ENCODE measurements at places on chromosomes 12 and 14.
A peak's percentile ranks its signal among the peaks of the same experiment; 100 is the strongest.

DNA sequence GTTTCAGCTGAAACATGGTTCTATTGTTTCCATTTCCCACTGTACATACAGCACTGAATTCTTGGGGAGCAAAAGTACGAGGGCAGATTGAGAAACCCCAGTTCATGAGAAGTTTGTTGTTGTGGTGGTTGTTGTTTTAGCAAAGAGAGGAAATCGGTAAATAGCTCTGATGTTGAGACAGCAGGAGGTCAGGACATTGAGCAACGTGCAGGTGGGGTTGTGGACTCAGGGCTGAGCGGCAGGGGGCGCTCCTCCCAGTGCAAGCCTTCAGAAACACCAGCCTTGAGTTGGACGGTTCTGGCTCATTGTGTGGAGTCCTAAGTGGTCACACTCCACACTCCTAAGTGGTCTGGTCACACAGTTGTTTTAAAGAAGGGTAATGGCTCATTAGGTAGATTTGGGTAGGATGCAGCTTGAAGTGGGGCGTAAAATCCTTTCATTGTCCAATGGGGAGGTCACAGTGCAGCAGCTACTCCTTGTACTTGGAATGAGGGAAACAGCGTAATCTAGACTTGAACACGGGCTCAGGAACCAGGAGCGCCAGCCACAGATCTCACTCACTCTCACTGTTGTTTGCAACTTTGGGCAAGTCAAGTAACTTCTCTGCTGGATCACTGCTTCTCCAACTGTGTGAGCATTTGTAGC lies 14.5 kb upstream of the PWP1 start:
- DNase-seq, result peak; percentile 35

- peak; percentile 77 for DNase-seq
Measured at GRCh38 chr14:67680121-67680602, 5.7 kb upstream of the VTI1B start.

DNA sequence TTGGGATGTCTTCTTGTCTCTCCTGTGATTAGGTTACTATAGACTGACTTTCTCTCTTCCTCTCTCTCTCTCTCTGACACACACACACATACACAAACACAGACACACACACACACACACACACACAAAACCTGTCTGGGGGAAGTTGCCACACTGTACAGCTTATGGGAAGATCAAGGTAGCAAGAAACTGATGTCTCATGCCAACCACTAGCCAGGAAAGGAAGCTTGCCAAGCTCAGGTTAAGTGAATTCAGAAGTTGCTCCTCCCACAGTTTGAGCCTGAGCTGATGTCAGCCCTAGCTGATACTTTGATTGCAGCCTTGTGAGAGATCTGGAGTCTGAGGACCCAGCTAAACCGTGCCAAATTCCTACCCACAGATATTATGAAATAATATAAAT lies 67.1 kb downstream of the PPFIA2 start:
- DNase-seq, result peak; percentile 74

- peak; percentile 90 for DNase-seq
Measured at GRCh38 chr14:88765130-88765529, 27.6 kb downstream of the EML5 start.

DNA sequence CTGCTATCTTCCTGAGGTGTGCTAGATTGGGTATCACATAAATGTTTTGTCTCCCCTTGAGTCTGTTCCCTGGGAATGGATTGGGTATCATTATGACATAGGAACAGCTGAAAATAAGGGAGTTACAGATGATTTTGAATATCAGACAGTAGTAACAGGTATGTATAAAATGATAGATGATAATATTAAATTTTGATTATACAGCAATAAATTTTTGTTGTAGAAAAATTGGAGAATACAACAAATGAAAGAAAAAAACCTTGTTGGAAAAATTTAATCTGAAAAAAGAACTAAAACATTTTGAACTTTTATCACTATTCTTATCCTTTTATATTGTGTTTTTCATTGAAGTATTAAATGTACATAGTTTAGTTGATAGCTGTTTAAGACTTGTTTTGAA lies 43.2 kb downstream of the FBXO34 start:
- no peak for DNase-seq

DNA sequence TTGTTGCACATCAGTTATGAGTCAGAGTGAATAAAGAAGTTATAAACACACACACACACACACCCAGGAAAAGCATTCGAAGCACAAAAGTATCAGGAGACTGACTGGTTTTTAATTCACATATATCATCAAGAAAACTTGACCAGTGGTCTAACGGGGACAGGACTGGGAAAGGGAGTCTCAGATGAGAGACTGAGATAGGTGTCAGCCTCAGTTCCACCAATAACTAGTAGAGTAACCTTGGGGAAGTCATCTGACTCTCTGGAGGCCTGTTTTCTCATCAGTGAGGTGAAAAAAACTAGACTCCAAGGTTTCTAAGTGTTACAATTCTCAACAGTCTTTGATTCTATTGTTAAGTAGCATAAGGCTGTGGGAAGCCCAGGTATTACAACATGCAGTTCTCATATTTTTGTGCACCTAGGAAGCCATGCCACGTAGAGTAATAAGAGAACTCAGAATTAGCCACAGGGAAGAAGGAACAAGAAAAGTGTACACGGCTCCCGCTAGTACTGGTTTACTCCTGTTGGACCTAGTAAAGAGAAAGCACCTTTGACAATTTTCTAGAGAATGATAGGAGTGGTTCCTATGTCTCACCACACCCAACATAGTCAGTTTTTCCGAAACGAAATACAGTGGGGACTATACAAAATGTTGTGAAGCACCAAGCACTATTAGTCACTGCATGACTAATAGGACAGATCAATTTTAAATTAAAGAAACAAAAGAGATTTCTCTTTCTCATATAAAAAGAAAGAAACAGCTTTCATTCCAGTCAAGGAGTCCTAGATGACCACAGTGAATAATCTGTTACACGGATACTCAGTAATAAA lies 5.0 kb downstream of the PPTC7 start:
- peak; percentile 88 for DNase-seq

GRCh38 chr12:117120787-117121186 lies 21.6 kb upstream of the TESC start:
- no peak for DNase-seq

GRCh38 chr12:52223406-52224039 lies 9.5 kb upstream of the KRT7 start:
- no peak for DNase-seq

GRCh38 chr14:89571491-89571890 lies 154.5 kb upstream of the FOXN3 start:
- DNase-seq, result no peak

- no peak for DNase-seq
Measured at GRCh38 chr14:85195872-85196477, 334.0 kb upstream of the FLRT2 start.

DNA sequence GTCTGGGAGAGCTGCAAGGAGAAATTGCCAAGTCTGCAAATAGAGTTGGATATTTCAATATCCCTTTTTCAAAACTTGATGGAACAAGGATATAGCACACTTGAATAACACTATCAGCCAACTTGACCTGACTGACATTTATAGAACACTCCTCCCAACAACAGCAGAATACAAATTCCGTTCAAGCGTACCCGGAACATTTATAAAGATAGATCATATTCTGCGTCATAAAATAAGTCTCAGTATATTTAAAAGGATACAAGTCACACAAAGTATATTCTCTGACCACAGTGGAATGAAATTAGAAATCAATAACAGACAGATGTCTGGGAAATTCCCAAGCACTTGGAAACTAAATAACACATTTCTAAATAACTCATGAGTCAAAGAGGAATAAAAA lies 29.0 kb upstream of the MEG3 start:
- no peak for DNase-seq

DNA sequence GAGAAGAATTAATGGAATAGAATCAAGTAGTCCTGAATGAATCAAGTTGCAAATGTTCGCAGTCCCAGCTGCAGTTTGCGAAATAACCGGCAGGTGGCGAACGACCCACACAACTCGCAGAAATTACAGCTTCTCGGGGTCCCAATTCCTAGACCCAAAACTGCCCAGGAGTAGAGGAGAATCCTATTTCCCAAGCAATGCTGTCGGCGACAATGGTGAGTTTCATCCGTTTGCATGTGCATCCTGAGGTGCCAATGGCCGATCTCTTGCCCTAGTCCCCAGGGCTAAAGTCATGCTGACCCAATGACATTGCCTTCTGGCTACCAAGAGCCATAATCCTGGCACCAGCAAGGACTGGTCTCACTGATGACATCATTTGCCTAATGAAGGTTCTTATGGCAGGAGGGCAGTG lies 8.5 kb upstream of the ASCL1 start:
- peak; percentile 13 for DNase-seq

DNA sequence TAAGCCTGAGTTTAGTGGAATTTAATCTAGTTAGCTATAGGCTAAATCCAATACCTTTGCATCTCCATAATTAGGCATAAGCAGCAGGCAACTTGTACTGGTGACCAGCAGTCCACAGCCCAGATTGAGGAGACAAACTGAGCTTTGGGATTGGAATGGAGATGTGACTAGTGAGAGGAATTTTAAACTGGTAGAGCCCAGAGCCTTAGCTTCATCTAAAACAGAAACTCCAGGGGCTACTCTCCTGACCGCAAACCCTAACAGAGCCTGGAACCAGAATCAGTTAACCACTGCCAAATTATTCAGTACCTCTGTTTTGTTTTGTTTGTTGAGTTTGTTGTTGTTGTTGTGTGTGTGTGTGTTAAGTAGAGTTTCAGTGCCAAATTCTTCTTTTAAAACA lies 53.2 kb downstream of the TSPAN19 start:
- DNase-seq, result no peak

GRCh38 chr12:14614704-14615121 lies 47.0 kb upstream of the PLBD1 start:
- no peak for DNase-seq

- DNase-seq, result peak; percentile 3
Measured at GRCh38 chr12:39230086-39230485, 212.8 kb downstream of the KIF21A start.

DNA sequence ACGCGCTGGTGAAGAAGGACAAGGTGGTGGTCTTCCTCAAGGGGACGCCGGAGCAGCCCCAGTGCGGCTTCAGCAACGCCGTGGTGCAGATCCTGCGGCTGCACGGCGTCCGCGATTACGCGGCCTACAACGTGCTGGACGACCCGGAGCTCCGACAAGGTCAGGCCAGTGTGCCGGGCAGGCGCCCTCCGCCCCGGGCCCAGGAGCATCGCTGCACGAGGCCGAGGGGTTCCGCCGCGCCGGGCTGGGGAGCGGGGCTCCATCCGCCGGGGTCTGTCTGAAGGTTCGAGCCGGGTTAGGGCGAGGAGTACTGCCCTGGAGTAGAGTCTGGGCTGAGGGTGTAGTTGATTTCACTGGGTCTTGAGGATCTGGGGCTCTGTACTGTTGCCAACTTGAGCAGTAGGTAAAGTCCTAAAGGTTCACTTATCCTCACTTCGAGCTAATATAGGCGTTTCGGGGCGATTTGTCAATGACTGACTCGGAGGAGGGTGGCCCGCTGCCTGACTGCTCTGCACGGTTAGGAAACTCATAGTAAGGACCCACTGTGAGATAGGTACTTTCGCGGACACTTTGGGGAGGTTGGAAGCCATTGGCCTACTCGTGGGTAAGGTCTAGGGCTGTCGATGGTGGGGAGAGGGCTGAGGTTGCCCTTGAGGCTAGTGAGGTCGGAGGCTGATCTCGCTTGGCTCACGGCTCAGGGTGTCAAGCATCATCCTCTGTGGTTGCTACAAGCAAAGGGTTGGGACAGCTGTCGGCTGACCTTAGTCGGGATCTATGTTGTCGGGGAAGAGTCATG lies 574 bp downstream of the GLRX5 start:
- DNase-seq, result no peak

- DNase-seq, result no peak
Measured at GRCh38 chr12:90298289-90298948, 589.8 kb upstream of the ATP2B1 start.

GRCh38 chr12:8145754-8146441 lies 10.9 kb upstream of the ZNF705A start:
- peak; percentile 82 for DNase-seq

DNA sequence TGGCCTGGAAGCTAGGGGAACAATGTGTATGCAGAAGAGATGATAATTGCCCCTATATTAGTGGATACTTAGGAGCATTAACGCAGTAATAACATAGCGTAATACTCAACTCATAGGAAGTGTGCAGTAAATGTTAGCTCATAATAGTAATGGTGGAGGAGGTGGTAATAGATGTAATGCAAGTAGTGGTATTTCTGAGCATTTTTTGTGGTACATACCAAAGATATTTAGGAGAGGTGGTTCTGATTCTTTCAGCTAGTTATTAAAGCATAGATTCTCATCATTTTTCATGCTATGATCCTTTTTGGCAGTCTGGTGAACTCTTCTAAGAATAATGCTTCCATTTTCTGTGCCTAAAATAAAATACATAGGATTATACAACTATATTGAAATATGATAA lies 233.1 kb downstream of the PTPRO start:
- DNase-seq, result no peak

GRCh38 chr14:38065106-38065762 lies 142.5 kb upstream of the SSTR1 start:
- DNase-seq, result no peak

- no peak for DNase-seq
Measured at GRCh38 chr14:37417151-37417550, 177.9 kb downstream of the FOXA1 start.

- DNase-seq, result peak; percentile 51
Measured at GRCh38 chr12:50765095-50765911, 1.4 kb downstream of the ATF1 start.

DNA sequence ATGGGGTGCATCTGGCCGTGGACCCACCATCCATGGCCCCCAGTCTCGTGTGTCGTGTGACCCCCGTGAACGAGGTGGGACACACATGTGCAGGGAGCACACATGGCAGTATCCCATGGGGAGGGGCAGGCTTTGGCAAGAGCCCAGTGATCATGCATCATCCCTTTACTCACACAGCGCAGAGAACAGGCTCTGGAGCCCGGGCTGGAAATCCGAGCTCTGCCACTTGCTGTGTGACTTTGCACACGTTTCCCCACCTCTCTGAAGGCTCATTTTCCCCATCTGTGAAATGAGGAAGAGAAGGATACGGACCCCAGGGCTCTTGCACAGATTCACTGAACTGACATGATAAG lies 119.9 kb downstream of the PHETA1 start:
- DNase-seq, result no peak

DNA sequence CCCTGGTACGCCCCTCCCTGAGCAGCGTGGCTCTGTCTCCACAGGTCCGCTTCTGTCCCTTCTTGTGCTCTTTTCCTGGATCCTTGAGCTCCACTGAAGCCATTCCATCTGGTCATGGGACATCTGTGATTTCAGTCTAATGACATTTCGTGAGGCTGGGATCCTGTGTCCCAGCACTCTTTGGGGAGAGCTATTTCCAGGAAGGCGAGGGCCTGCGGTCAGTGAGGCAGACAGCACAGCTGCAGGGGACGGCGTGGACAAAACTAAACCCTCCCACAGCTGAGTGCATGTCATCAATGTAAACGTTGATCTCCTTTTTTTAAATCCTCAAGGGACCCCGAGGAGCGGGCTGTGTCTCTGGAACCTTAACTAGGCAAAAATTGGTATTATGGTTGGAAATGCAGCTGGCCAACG lies 127.7 kb downstream of the DACT1 start:
- DNase-seq, result no peak

DNA sequence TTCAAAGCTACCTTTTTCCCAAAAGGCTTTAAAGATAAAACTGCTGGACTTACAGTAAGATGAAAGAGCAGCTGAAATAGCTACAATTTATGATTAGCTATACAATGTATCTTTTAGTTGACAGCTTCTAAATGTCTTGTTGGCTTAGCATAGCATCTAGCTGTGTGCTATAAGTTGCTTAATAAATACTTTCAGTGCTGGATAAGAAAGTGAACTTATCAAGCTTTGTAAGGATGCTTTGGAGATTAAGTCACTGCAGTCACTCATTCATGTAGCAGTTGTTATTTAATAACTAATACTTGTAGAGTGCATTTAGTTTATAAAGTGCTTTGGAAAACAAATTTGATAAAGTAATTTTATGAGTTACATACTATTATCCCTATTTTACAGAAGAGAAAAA lies 14.6 kb downstream of the CFAP54 start:
- DNase-seq, result peak; percentile 68
